ENCODE measurements at places on chromosomes 7 and 10.
A peak's percentile ranks its signal among the peaks of the same experiment; 100 is the strongest.

DNA sequence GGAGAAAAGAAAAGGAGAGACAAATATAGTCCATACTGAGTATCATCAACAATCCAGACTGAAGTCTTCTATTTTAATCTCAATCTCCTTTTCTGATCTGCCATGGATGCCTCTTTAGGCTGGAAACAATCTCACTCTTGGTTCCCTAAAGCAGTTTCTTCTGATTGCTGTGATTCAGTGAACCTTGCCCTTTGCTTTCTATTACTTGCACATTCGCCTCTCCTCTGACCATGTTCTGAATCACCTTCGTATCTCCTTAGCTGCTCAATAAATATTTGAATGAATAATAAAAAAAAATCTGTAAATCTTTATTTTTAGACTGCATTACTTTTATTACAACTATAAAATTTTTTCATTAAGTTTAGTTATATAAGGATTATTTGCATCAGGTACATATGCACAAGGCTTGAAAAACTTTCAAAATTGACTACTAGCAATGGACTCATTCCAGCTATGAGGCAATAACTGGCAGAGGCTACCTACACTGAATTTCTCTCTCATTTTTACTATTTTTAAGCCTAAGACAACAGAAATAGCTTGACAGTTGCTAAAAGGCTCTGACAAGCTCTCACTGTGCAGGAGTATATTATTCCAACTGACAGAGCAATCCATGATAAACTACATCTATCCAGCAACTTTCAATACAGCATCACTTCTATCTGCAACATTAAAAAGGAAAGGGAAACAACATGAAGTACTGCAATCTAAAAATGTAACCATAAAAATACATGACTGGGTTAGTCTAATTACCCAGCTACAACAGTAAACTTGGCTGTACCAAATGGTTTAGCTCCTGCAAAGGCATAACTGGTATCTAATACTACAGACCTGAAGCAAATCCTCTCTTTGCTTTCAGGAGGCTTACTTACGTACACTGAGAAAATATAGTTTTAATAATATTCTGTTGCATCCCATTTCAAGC lies 25.6 kb downstream of the TM9SF3 start:
- no peak for DNase-seq

DNA sequence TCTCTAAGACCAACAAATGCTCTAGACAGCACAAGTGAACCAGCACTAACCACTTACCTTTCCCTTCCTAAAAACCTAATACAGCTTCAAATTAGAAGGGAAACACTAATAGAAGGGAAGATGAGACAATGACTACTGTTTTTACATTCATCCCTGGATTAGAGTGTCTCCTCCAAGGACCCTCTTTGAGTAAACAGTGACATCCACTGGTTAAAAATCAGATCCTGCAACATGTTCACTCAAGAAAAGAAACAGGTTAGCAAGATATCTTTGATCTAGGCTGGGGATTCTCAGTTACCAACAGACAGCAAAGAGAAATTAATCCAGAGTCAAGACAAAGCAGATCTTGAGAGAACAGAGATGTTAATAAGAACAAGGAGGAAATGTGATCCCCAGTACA lies 177.7 kb upstream of the GHITM start:
- no peak for DNase-seq

- DNase-seq, result no peak
These were observed 1.2 kb downstream of the NACAD start for GRCh38 chr7:45087301-45088145.

GRCh38 chr10:55837273-55837672 lies 523.8 kb downstream of the ZWINT start:
- no peak for DNase-seq

GRCh38 chr10:33314811-33315561 lies 19.5 kb downstream of the NRP1 start:
- DNase-seq, result no peak

- no peak for DNase-seq
These were observed 40.9 kb upstream of the PLXDC2 start for GRCh38 chr10:19775296-19775695.

GRCh38 chr10:30027057-30028005 lies 32.1 kb downstream of the JCAD start:
- peak; percentile 83 for DNase-seq

- peak; percentile 51 for DNase-seq
These were observed 145.8 kb downstream of the FRMD4A start for GRCh38 chr10:14184841-14185315.

DNA sequence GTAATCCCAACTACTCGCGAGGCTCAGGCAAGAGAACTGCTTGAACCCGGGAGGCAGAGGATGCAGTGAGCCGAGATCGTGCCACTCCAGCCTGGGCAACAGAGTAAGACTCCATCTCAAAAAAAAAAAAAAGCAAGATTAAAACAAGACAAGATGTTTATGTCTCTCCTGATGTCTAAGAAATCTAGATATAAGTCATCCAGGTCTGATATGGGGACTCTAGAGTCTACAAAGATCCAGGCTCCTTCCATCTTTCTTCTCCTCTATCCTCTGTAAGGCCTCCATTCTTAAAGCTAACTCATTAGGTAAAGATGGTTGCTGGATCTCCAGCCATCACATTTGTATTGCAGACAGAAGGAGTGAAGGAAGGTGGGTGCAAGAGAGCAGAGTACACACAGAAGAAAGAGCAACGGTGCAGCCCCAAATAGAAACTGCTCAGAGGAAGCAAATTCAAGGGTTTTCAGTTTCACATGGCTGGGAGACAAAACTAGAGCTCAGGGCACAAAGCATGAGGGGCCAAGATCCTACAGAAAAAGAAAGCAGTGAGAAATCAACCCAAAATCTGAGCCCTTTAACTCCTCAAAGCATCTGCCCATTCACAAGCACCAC lies 57.6 kb downstream of the USP6NL start:
- no peak for DNase-seq

GRCh38 chr10:126290232-126290631 lies 98.0 kb downstream of the ADAM12 start:
- no peak for DNase-seq

GRCh38 chr7:104946338-104946737 lies 67.7 kb upstream of the KMT2E start:
- no peak for DNase-seq

- no peak for DNase-seq
These were observed 201.8 kb downstream of the DYNC1I1 start for GRCh38 chr7:95974108-95974507.

DNA sequence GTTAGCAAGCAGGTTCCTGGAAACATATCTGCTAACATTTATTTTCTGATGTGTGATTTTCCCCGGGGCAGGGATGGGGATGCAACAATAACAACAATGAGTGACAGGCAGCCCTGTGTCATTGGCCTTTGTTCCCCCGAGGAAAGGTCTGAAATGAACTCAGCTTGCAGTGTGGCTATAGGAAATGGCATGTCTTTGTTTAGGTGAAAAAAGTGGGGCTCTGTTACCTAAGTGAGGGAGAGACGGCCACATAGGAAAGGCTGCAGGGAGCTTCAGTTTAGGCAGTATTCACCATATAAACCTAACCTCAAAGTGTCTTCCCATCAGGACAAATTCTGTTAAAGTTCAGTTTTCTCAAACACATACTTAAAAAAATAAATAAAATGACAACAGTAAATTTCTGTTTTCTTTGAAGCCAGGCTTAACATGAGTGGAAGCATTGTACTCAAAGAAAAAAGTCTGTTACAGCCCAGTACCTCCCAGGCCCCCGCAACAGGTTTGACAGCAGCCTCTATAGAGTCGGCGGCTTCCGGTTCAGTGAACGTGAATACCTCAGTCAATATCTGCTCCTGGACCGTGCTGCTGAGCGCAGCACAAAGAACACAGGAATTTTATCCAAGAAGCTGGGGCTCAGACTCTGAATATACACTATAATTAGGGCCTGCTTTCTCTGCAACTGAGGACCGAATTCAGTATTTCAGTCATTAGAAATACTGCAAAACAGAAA lies 168.3 kb downstream of the GLI3 start:
- no peak for DNase-seq

DNA sequence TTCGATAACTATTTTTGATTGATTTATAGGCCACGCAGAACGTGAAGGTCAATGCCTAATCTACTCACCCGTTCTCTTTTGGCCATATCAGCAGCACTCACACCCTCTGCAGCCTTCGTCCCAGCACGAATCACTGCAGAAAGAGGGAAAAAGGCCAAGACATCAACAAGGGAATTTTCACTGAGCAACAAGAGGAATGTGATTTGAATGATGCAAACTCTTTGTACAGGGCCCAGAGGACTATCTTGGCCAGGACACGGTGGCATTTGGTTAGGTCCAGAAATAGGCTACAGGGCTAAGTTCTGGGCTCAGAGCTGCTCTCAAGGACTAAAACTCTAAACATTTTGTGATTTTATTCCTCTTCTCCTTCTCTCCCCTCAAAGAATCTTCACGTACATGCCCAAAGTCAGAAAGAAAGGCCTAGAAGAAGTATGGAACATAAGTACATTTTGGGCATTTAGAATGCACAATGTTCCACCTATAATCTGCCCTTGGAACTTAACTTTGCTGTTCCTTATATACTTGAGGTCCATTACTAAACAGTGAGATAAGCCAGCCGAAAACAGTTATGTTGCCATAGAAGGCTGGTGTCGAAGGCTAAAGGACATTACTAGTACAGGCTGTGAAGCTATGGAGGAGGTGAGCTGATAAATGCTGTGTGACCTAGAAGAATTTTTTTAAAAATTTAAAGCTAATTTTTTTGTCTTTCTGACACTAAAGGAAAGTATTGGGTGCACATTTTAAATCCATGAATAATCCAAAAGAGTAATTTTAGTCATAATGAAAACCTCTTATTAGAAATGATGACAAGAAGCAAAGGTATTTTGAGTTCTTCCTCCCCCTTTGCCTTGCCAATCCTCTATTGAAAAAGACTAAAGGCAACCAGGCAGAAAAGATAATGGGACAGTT lies 20.0 kb downstream of the RBM28 start:
- no peak for DNase-seq

- DNase-seq, result no peak
These were observed 101.4 kb upstream of the FAM133B start for GRCh38 chr7:92691578-92691977.

GRCh38 chr7:132977234-132977633 lies 104.7 kb downstream of the CHCHD3 start:
- DNase-seq, result no peak

DNA sequence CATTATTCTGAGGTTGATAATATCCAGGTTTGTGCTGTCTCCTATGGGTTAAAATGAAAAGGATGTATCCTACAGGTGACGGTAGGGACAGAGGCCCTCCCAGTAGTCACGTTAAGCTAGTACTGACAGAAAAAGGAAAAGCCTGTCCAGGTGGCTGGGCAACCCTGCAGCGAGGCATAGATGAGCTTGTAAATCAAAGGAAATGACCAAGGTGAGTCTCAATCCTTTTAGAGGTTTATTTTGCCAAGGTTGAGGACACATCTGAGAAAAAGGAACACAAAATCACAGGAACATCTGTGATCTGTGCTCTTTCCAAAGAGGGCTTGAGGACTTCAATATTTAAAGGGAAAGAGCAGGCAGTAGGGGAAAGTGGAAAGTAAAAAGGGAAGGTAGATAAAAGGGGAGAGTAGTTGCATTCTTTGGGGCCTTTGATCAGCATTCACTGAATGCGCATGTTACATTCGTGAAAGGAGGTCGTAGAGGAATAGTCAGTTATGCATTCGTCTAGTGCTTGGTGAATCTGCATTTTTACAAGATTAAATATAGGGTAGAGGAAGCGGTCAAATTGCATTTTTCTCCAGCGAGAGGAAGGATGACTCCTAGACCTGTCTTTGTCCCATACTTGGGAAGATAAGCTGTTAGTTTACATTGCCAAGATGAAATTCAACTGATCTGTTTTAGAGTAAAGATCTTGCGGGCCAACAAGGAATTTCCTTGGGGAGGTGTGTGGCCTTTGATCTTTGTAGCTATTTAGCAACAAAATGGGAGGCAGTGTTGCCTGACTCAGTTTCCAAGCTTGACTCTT lies 884 bp upstream of the GSTO1 start:
- DNase-seq, result no peak

GRCh38 chr10:58838561-58839208 lies 326.0 kb downstream of the BICC1 start:
- DNase-seq, result no peak

- no peak for DNase-seq
These were observed 121.5 kb upstream of the ZMIZ1 start for GRCh38 chr10:78947226-78947625.

- no peak for DNase-seq
These were observed 20.1 kb downstream of the MGAM2 start for GRCh38 chr7:142131439-142132185.

DNA sequence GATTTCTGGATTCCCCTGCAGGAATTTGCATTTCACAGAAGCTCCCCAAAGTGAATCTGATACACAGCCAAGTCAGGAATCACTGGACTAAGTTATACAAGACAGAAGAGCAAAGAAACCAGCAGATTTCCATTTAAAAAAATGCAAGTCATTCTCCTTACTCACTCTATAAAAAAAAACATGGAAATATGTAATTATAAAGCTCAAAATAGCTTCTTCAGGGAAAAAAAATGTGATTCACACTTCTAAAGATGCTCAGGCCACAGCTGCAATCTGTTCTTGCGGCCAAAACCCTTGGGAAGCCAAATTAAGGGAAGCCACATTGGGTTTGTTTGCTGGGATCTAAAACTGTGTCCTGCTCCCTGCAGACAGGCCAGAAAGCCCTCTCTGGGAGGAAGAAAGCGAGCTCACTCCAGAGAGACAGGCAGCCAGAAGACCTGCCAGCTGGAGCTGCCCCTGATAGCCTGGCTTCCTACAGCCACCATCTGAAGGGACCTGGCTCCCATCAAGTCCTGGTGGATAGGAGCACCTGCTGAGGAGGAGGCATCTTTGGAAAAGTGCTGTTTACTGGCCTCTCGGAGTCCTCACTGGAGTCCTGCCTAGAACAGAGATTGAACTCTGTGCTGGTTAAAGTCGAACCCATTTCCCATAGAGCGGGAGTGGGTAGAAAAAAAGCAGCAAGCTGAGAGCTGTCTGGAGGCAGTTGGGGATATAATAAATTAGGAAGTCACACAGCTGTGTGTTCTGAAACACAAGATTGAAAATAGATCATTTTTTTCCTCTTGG lies 359.2 kb upstream of the AOAH start:
- no peak for DNase-seq

- no peak for DNase-seq
These were observed 155.2 kb upstream of the PRSS1 start for GRCh38 chr7:142594078-142594477.

- DNase-seq, result no peak
These were observed 90.9 kb upstream of the IKZF1 start for GRCh38 chr7:50213622-50214017.

DNA sequence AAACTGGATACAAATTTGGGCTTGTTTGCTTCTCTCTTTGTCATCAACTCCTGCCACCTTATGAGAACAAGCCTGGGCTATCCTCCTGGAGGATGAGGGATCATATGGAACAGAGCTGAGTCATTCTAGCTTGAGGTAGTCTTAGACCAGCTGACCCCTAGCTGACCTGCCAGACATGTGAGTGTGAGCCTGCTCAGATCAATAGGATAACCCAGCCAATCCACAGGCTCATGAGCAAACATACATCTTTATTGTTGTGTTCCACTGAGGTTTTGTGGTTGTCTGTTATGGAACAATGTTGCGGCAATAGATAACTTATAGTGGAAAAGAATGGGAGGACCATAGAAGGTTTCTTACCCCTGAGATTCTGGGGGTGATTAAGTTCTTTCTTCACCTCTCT lies 54.5 kb upstream of the FAM180A start:
- DNase-seq, result no peak

- no peak for DNase-seq
These were observed 13.4 kb upstream of the TES start for GRCh38 chr7:116196947-116197346.
